Kidney epithelial cell (primary cell): ENCODE measurements at places on chromosomes 7 and 10. TPM values are rescaled to one million over a fixed set of nuclear protein-coding genes. Genes with fewer than 3 reads are reported as not detected.

Gene ERVW-1
- not detected in 2 replicates for total RNA-seq

Gene FAM241B
- 10.3 and 14.0 TPM in 2 replicates for total RNA-seq

Gene PHYHIPL
- total RNA-seq: 0.17 TPM in 1 of 2 replicates, not detected in the other

DNA sequence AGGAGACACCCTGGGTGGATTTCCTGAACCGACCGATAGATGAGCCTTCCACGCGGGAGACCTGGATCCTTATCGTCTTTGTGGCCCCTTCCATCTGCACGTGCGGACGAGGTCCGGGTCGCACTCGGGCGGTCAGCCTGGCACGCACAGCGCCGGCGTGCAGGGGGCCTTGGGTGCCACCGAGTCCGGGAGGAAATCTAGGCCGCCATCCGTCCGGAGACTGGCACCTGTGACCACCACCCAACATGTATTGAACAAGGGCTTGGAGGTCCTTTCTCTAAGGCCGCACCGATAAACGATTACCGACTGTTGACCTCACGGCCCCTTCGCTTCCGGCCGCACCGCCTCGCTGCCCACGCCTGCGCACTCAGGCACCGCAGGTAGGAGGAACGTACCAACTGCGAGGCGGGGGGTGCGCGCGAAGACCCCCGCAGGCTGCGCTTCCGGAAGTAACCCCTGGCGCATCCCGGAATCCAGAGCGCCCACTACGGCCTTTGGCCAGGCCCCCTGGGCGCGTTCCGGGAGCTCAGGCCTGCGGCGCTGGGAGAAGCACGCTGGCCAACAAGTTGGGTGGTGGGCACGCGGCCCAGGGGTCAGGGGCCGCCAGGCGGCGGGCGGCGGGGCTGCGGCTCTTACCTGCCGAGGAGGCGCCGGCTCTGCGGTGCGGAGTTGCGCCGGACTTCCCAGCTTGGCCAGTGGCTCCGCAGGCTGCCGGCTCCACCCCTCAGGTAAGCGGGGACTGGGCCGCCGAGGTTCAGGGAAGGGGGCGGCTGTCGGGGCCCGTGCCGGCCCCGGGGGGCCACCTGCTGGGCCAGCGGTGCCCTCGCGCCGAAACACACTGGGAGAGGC lies at the start of the genes ACTR3C and LRRC61:
TSS of gene ACTR3C (minus strand) at position 713 of the 849 bp plus-strand sequence. CDS start 28,249 bp downstream, outside the sequence.
TSS of gene LRRC61 (plus strand) at position 523 of the 849 bp plus-strand sequence. CDS start 13,507 bp downstream, outside the sequence.
- DNase-seq: no peak

DNA sequence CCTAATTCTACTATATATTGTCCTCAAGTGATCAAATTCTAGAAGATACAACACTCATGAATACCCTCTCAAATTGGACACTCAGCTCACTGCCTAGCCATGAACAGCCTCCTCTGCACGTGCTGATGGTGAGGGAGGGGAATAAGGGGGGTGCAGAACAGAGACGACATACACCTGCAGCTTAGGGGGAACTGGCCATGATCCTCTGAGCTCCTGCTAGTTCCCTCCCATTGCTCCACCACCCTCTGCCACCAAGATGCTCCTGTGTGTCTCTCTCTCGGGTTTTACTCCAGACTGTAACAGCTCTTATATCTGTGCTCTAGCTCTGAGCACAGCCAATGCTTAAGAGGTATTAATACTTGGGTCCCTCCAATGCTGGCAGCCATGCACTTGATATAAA lies 70.7 kb downstream of the VOPP1 start:
- no peak for DNase-seq

DNA sequence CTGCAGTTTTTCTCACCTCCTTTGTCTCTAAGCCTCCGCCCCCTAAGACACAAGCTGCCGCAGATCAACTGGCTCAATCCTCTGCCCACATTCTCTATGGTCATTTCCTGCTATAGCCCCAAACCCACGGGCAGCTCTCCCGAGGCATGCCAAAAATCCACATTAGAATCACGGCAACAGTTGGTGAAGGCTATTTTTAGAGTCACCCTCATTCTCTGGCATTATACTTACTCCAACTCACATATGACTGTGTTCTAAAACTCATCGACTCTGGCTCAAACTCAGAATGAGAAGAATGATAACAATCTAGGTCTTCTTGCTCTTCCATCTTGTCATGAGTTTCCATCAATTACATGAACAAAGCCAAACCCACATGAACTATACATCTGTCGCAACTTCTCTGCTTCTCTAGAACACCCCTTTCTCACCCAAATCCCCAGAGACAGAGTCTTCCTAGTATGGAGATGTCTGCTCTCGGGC lies 10.9 kb upstream of the KIAA1549 start:
- no peak for DNase-seq

Gene SFMBT2
- total RNA-seq: 3.0 and 3.1 TPM in 2 replicates

DNA sequence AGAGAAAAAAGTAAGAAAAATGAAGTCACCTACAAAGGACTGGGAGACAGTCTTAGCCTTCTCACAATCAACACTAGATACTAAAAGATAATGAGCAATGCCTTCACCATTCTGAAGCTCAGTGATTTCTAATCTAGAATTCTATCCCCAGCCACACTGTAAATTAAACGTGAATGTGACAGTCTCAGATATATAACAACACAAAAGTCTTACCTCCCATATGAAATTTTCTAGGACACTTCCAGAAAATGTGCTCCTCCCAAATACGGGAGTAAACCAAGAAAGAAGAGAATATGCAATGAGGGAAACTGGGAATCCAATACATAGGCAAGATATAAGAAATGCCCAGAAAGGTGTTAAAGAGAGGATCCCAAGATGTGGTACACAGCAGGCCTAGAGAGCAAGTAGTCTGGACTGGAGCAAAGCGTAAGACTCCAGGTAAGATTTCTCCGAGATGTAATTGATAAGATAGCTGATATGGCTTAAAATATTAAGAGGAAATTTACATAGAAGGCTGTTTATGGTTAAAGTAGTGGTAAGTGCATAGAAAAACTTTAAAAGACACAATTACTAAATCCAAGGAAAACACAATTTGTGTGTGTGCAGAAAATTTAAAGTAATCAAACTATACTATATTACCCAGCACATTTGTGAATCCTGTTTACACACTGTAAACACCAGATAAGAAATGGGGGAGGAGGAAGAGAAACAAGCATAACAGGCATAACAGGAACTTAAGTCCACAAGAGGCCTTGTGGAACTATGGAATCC lies 44.1 kb downstream of the SGMS1 start:
- DNase-seq: no peak
